ENCODE measurements at places on chromosomes 5 and 9.

DNA sequence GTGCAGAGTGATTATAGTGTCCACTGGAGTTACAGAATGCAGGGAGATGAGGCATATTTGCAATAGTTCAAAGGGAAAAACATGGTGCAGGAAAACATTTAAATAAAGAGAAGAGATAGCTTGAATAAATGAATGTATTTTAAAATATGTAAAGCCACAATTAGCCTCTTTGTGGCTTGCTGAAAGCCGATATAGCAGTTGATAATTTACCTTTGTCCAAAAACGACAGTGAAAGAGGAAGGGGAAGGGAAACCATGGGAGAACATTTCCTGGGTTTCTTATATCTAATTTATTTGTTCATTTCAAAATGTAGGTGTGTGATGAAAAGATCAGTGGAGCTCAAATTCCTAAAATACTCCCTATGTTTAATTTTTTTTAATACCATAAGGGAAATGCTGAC is 156.1 kb downstream of the DENND1A start:
- no peak for DNase-seq

GRCh38 chr9:110604171-110604601 is 24.6 kb upstream of the SVEP1 start:
- no peak for DNase-seq

GRCh38 chr5:143644727-143645126 is 167.2 kb upstream of the HMHB1 start:
- DNase-seq, result no peak

DNA sequence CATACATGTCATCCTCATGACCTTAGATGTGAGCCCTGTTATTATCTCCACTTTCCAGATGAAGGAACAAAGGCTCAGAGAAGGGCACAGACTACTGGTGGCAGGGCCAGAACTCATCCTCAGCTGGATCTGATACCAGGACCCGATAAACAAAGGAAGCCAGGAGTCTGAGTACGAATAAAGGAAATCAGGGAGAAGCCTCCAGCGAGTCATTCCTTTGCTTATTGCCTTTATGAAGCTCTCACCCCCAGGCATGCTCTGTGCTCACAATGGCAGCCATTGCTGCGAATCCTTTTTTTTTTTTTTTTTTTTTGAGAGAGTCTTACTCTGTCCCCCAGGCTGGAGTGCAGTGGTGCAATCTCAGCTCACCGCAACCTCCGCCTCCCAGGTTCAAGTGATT is 130.1 kb downstream of the GAPVD1 start:
- no peak for DNase-seq
